ENCODE measurements at places on chromosomes 5 and 9. TPM values are rescaled to one million over a fixed set of nuclear protein-coding genes. Genes with fewer than 3 reads are reported as not detected.
A peak's percentile ranks its signal among the peaks of the same experiment; 100 is the strongest.

CAMK2A gene
- total RNA-seq, result 0.51 TPM

N4BP3 gene
- total RNA-seq, result 0.32 TPM

DNA sequence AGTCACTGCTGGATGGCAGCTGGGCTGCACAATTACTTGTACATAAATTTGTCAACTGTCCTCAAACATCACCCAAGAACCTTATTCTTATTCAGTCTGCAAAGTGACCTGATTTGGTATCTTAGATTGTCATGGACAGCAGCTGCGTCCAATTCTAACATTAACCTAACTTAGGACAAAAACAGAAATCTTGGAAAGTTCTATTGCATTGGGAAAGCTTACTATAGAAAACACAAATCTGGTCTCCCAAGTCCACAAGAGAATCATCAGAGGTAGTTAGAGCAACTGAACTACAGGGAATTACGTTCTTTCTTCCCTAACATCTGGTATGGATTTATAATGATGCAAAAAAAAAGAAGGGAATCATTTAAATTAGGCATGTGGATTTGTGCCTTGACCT, 283.9 kb downstream of the NR2F1-AS1 start:
- no peak overlapping the region for H3K4me3 ChIP-seq
- DNase-seq, result no peak
- H3K27me3 ChIP-seq, result no peaks in the 10 kb centered on the region
- H3K36me3 ChIP-seq, result no peaks in the 10 kb centered on the region
- peaks cover 30% of the 10 kb centered on the region for H3K4me1 ChIP-seq

DNA sequence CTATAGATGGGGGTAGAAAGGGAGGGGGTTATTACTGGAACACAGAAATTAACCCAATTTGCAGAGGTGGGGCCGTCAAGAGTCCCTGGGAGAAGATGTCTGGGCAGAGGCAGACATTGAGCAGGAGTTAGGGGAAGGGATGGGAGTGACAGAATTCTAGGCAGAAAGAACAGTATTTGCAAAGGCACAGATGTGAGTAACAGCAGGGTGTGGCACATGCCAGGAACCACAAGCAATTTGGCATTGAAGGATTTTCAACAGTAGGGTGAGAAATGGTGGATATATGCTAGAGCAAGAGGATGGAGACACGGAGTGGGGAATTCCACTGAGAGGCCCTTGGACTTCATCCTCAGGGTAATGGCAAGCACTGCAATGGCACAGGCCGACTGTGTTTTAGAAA, 71.6 kb upstream of the FRRS1L start:
- H3K27me3 ChIP-seq, result no peaks in the 10 kb centered on the region
- H3K4me1 ChIP-seq, result peaks cover 17% of the 10 kb centered on the region
- no peaks in the 10 kb centered on the region for H3K36me3 ChIP-seq
- peak; percentile 83 for DNase-seq
- no peak overlapping the region for H3K4me3 ChIP-seq
- peak overlapping the region; percentile 21 for H3K27ac ChIP-seq

GRCh38 chr5:62305358-62305714, 670 bp upstream of the KIF2A start:
- peak; percentile 24 for DNase-seq
- peak overlapping the region; percentile 71 for H3K27ac ChIP-seq
- H3K4me1 ChIP-seq, result 0 out of 2 replicates have a peak, but pooled peaks cover 5% of the 10 kb centered on the region
- H3K4me3 ChIP-seq, result peak overlapping the region; percentile 88
- no peaks in the 10 kb centered on the region for H3K27me3 ChIP-seq

All from GM23248 (cell line).